ENCODE measurements at places on chromosomes 1 and 21.

DNA sequence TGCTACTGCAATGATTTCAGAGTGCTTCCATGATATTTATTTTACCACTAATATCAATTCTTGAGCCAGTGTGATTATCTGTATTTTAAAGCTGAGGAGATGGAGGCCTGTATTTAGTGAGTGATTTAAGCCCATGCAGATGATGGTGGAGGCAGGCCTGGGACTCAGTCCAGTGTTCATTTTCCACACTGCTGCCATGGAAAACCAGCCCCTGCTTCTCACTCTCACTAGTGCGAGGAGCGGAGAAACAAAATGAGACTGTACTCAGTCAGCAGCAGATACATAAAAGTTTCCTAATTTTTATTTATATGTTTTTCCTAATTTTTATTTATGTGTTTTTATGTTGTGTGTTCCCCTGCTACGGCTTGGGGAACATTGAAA is 32.8 kb downstream of the LRRC8B start:
- no peak for DNase-seq

GRCh38 chr1:171257607-171258076 is 9.3 kb downstream of the FMO1 start:
- DNase-seq: no peak

- no peak for DNase-seq
Measured at GRCh38 chr21:16116798-16117197, 387.0 kb downstream of the USP25 start.

- no peak for DNase-seq
Measured at GRCh38 chr1:197269053-197269452, 1.0 kb downstream of the CRB1 start.

GRCh38 chr21:15617964-15618363 is 111.8 kb upstream of the USP25 start:
- DNase-seq: peak; percentile 60

- no peak for DNase-seq
Measured at GRCh38 chr1:115827452-115828044, 13.4 kb downstream of the NHLH2 start.

GRCh38 chr1:156530006-156530405 is 29.4 kb upstream of the MEF2D start:
- no peak for DNase-seq
